ENCODE measurements at places on chromosomes 11 and 22. TPM values are rescaled to one million over a fixed set of nuclear protein-coding genes. Genes with fewer than 3 reads are reported as not detected.

DNA sequence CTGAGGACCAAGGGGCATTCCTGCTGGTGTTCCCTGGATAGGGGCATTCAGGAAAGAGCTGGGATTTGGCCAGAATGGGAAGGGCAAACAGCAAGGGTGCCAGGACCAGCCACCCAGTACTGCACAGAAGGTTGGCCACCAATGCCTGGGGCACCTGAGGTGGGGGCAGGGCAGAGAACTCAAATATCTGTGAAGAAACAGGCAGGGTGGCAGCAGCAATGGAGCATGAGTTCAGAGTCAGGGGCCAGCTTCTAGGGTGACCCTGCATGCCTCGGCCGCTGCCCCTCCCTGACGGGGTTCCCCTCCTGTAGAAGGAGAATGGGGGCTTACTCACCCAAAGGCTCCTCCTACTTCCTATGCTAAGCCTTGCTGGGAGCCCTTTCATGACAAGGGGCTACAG is 79.3 kb upstream of the SHANK2 start:
- DNase-seq = no peak

GRCh38 chr11:129840236-129840635 is 24.6 kb downstream of the TMEM45B start:
- DNase-seq = no peak

DNA sequence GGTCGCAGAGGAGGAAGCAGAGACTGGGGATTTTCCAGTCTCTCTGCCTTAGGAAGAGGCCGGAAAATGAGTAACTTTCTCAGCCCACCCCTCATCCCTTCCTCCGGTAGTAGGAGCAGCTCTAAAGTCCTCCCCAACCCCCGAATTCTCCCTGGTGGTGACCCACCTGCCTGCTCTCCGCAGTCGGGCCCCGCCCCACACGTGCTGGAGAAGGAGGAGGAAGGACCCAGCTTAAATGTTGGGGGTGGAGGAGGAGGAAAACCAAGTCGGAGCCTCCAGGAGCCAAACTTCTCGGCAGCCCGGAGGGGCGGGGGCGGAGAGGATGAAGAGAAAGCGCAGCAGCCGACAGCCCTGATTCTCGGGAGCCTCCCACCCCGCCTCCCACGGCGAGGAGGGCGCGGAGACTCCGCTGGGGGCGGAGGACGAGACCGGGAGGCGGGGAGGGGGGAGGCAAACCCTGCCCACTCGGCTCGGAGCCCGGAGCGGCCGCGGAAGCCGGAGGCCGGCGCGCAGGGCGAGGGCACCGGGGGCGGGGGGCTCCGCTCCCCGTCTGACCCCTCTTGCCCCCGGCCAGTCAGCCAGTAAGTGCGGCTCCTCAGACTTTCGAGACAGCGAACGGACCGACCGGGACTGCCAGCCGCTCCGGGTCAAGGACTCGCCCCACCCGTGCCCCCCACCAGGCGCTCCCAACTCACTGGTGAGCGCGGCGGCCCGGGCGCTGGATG is at the start of gene TPBGL:
Gene TPBGL (plus strand): TSS at position 464 of the 725 bp plus-strand sequence. CDS start 276 bp downstream, outside the sequence.
- DNase-seq = no peak

DNA sequence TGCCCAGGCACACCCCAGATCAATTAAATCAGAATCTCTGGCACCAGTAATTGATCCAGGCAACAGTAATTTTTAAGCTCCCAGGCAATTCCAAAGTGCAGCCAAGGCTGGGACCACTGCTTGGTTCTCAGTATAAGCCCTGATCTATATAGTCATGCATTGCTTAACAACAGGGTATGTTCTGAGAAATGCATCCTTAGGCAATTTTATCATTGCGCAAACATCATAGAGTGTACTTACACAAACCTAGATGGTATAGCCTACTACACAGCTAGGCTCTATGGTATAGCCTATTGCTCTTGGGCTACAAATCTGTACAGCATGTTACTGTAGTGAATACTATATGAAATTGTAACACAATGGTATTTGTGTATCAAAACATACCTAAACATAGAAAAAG is 651 bp upstream of the C11orf42 start:
- no peak for DNase-seq

- no peak for DNase-seq
Measured at GRCh38 chr11:14444441-14445189, 55.0 kb downstream of the COPB1 start.

GRCh38 chr11:24688981-24689380 is 192.1 kb downstream of the LUZP2 start:
- no peak for DNase-seq

DNA sequence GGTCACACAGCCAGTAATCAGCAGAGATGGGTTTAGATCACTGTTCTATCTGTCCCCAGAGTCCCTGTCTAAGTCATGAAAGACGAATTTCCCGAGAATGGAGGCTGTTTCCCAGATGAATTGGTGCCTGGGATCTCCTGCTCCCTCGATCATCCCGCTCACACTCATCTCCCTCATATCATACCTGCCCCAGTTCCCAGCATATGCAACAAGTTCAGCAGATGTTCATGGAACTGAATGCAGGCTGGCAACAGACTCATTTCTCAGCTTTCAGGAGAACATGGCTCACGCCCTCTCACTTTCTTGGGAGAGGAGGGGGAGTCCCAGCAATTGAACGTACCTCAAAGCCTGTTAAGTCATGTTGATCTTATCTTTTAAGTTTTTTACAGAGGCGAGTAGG is 22.1 kb downstream of the CD6 start:
- no peak for DNase-seq

- DNase-seq = no peak
Measured at GRCh38 chr22:31327806-31328543, 18.2 kb downstream of the PATZ1 start.

- no peak for DNase-seq
Measured at GRCh38 chr11:129067454-129067853, 124.7 kb downstream of the ARHGAP32 start.

DNA sequence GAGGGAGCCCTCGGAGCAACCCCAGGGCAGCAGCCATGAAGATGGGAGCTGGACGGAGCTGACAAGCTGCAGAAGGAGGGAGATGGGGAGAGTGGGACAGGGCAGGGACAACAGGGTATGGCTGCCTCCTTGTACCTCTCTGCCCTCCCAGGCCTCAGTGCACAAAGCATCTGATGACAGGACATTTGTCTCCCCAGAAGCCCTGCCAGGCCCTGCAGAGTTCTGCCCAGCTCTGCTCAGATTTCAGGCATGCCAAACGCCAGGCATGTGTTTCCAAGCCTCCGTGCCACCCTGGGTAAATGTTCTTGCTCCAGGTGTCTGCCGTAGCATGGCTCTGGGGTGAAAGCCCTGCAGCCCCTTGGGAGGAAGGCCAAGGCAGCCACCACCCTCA is 1.1 kb upstream of the IFITM10 start:
- no peak for DNase-seq

DNA sequence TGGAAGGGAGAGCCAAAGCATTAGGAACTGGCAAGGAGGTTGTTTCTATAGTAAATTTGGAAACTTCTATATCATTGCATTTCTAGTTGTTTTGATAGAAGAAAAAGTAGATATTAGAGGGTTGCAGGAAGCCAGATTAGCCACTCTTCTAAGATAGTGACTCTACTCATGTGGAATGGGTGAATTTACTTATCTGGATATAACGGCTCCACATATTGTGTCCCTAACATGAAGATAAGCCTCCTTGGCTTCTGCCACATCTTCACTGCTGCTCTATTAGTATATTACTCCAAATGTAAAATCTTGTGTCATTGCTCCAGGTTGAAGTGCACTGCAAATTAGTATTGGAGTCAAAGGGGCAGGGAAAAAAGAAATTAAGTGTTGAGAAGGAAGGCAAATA is 283.3 kb downstream of the CASP12 start:
- DNase-seq = no peak

DNA sequence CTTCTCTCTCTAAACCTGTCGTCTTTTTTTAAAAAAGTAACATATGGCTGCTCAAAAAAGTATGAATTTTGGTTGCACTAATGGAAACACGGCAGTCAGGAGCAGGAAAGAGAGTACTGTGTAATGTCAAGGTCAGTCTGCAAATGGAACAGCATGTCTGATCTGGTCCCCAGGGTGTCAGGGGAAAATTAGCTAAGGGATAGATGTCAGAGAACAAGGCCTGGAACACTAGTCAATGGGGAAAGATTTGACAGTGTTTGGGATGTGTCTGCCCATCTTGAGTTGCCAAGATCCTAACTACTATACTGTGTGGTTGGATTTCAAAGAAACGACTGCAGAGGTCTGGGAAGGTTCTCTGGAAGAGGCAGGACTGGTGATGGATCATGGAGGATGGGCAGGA is 65.7 kb upstream of the PHOX2A start:
- no peak for DNase-seq

GRCh38 chr11:121336279-121336937 is 43.8 kb downstream of the SC5D start:
- no peak for DNase-seq

DNA sequence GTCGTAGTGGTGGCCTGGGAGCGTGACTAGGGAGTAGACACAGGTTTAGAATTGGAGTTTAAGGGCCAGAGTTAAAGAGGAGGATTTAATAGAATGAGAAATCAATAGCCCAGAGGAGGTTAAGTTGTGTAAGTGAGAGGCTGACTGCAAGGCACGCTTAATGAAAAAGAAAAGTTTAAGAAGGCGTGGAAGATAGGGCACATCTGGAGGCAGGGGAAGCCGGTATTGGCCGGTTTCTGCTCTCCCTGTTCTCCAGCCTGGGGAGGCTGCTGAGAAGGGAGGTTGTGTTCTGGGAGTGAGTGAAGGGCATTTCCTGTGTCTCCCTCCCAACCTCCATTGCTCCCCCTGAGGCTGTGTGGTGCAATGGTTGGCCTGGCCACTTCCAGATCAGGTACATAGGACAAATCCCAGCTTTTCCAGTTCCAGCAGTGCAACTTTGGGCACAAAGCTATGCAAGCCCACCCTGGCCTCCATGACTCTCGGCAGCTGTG is 6.3 kb downstream of the GRIK4 start:
- no peak for DNase-seq

GRCh38 chr22:49417833-49418232 is 409.8 kb downstream of the BRD1 start:
- DNase-seq = no peak

- DNase-seq = no peak
Measured at GRCh38 chr11:36492724-36493304, 17.3 kb downstream of the TRAF6 start.

GRCh38 chr22:21834869-21835268 is 32.6 kb downstream of the MAPK1 start:
- no peak for DNase-seq

The FXYD6 gene
- polyA plus RNA-seq = 140 TPM

The UPK3A gene
- 1.3 TPM for polyA plus RNA-seq

The OR5L1 gene
- not detected for polyA plus RNA-seq

The SPTBN2 gene
- polyA plus RNA-seq = 52.4 TPM

The TMEM121B gene
- 1.1 TPM for polyA plus RNA-seq

The PTS gene
- 48.1 TPM for polyA plus RNA-seq

The VWCE gene
- polyA plus RNA-seq = 1.6 TPM

The RBM7 gene
- 61.2 TPM for polyA plus RNA-seq

The C22orf31 gene
- 1.3 TPM for polyA plus RNA-seq

The OR5A1 gene
- not detected for polyA plus RNA-seq

The OR56A1 gene
- not detected for polyA plus RNA-seq

The KCNQ1OT1 gene
- 0.76 TPM for polyA plus RNA-seq

The MRGPRF gene
- polyA plus RNA-seq = 22.7 TPM

All from right renal cortex interstitium (tissue), 3 donors.